ENCODE measurements at places on chromosomes 1 and 21.

DNA sequence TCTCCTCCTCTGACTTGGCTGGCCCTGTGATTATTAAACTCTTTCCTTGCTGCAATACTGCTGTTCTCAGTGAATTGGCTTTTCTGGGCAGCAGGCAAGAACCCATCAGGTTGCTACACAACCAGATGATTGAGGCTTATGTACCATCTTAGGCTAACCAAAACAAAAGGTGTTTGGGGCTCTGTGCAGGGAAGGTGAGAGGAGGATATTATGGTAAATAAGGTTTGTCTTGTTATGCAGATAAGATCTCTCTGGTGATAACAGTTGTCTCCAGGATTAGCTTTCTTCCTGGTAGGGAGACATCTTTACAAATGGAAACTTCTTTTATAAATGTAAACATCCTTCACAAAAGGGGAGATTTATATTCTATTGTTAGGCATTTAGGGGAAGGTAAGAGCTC is 44.5 kb upstream of the GORAB start:
- no peak for DNase-seq

DNA sequence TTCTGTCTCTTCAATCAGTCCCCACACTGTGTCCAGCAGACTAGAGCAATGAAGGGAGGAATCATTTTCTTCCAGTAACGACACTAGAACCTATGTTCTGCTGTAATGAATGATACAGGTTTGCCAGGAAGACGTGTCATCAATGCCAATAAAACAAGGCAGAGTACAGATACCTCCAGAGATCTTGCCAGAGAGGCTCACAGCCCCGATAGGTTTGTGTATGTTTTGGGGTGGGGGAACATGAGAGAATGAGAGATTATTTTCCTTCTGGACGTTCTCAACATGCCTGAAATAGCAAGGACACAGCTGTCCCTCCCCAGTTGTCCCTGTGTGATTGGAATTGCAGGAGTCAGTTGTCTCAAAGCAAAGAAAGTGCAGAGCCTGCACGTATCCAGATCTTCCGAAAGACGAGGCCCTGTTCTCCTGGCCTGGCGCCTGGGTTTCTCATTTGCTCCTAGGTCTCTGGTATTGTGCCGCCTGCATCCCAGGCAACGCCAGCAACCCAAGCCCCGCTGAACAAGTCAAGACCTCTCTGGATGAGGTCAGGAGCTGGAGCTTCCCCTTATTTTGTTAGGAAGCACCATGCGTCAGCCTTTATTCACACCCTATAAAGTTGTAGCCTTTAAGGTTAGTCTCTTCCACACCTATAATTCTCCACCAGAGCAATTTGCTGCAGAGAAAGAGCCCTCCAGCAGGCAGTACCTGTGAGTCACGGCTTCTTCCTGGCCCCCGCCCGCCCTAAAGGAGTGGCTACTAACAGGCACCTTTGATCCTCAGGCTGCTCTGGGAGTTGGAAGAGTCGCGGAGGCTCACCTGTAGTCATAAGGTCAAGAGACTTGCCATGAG is 130.5 kb downstream of the TOMM20 start:
- DNase-seq: peak; percentile 76

DNA sequence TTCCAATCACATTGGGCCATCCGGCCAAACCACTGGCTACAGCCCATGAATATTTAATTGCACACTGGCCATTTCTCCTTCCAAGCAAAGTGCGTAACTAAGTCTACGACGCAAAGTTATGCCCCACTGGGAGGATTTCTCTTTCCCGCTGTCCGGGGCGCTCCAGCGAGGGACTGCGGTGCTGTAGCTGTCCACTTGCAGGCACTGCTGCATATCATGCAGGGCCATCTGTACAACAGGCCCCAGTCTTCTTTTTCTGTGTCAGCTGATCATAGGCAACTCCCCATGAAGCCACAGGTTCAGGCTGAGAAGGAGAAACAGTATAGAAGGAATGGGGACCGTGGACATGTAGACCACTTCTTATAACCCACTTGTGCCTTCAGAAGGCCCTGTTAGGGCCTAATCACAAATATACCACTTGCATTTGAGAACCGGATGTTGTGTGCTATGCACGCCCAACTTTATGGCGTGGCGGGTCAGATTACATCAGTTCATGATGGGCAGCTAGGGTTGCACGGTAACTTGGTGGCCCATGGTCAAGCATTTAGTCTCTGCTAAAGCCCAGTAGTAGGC is 58.0 kb downstream of the ADSS2 start:
- no peak for DNase-seq

DNA sequence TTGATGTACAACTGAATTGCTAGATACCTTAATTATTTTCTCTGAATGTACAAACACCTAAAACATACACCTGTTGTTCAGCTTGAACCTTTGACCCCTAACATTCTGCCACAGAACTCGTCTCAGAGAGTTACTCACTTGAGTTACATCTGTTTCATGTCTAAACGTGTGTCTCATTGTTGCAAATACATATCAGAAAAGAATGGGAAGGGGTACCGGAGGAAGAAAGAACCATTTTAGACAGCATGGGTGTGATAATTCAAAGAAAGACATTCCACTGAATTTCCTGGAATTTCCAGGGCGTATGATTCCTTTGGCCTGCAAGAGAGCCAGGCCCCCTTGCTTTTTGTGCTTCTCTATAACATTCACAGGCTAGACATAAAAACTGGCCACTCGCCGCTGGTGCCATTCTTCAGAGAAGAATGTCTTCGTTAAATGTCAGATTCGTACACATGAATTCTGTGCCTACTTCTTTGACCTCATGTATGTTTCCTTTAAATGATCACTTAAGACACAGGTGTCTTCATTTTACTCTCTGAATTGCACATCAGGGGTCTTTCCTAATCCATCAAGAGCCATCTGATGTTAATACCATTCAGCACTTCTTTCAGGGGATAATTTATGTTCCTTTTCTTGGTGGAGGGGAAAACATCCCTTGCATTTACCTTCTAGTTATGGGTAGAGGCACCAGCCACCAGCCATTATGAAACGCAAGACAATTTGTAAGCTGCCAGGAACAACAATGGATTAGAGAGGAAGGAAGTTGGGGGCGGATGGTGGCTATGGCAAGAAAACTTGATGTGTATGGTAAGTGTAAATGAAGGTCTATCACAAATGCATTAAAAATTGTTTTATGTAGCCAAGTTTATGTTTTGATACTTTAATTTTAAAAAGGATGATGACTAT is 12.7 kb downstream of the ATF3 start:
- no peak for DNase-seq

DNA sequence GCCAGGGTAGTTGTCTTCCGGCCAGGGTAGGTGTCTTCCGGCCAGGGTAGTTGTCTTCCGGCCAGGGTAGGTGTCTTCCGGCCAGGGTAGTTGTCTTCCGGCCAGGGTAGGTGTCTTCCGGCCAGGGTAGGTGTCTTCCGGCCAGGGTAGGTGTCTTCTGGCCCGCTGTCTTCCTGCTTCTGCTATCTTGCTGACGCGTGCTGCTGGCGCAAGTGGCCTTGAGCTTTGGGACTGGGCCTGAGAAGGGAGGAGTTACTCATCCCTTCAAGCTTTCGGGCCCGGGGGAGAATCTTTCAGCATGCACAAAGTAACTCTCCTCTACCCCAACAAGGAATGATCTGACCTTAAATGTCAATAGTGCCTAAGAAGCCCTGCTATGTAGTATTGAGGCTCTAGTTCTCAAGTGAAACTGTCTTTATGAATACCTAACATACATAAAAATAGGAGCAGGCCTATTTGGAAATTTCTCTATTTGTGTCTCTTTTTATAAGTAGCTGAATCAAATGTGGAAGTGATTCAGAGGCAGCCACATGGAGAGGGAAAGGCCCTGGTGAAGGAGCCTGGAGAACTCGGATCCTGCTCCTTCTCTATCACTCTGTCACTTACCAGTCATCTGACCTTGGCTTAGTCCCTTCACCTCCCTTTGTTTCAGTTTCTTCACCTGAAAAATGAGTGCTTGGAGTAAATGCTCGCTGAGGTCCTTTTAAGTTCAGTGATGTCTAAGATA is 65.6 kb downstream of the RGL1 start:
- peak; percentile 85 for DNase-seq

DNA sequence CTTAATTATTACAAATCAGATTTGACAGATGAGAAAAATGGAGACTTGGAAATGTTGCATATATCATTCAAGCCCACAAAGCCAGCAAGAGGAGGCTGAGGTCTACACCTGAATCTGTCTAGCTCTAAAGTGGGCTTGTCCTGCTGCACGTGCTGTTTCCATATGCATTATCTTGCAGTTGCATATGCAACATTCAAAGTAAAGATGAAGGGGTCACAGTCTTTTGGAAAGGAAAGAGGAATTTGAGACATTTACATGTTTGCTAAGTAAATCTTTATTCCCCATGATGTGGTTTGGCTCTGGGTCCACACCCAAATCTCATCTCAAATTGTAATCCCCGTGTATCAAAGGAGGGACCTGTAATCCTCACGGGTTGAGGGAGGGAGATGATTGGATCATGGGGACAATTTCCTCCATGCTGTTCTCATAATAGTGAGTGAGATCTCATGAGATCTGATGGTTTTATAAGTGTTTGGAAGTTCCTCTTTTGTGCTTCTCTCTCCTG is 98.3 kb downstream of the BACH1 start:
- DNase-seq: no peak

- no peak for DNase-seq
These were observed 6.4 kb upstream of the PCBP3 start for GRCh38 chr21:45636951-45637646.

GRCh38 chr1:246108278-246108925 is 398.7 kb downstream of the SMYD3 start:
- no peak for DNase-seq

GRCh38 chr21:36163750-36164741 is 7.4 kb downstream of the DOP1B start:
- DNase-seq: no peak

DNA sequence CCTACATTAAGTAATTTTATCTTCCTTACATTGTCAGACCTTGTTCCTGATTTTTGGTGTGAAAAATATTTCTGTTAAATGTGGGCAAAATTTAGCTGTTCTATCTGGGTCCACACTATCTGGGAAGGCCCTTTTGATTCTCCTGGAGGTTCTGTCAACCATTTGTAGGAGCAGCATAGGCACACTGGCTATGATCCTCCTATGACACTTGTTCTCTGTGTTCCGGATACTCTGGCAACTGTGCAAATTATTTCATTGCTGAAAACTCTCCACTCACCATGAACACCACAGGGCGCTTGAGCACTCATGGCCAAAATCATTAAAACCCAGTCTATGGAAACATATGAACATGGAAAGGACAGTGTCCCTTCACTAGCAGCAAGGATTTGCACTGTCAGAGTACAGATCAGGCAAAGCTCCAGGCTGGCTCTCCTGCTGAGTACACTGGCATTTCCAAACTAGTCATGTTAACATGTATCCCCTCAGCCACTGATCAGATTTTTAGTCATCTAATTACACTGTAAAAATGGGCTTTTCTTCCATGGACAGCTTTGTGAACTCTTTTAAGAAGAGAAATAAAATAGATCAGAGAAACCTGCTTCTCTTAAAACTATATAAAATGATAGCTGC is 43.9 kb upstream of the SGIP1 start:
- no peak for DNase-seq

- DNase-seq: no peak
These were observed 84.4 kb downstream of the ADARB1 start for GRCh38 chr21:45158491-45159423.

DNA sequence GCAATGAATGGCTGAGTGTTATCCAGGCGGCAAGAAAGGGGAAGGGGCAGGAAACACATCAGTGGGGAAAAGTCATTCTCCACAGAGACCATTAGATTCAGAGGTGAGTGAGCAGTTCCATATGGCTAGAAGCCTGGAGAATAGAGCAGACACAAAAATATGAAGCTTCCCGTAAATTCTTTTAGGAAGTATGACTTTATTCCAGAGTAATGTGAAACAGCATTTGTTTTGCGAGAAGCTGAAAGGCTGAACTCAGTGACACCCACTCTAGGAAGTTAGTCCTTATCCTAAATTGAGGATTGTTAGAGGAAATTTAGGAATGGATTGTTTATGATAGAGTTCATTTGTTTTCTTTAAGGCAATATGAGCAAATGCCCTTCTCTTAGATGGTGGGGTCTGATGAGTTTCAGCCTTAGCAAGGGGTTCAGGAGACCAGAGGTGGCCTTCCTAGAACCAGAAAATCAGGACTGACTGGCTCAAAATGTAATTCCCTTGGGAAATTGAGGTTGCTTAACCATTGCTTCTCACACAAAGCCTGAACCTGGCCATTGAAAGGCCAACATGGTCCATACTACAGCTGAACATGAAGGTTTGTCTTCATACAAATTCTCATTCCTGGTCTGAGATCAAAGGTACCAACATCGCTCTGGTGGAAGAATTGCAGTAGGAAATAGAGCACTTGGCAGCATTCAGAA is 167.5 kb downstream of the TPR start:
- no peak for DNase-seq

GRCh38 chr1:245258271-245258920 is 103.6 kb downstream of the KIF26B start:
- no peak for DNase-seq

DNA sequence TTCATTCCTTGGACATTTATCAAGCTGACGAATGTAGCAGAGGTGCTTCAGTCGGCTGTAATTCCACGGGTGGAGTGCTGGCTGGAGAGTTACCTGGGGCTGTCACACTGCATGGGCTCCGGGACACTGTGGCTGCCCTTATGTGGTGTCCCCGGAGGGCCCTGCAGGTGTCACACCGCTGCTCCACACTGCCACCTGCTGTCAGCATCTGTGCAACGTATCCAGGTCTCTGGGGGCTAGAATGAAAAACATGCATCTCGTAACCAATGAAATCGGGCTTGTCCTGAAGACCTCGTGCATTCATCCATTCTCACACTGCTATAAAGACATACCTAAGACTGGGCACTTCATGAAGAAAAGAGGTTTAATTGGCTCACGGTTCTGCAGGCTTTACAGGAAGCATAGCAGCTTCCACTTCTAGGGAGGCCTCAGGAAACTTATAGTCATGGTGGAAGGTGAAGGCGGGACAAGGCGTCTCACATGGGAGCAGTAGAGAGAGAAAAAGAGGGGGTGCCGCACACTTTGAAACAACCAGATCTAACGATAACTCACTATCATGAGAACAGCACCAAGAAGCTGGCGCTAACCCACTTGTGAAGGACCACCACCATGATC is 46.7 kb upstream of the PCBP3 start:
- peak; percentile 69 for DNase-seq

GRCh38 chr1:22207511-22208267 is 64.8 kb upstream of the WNT4 start:
- peak; percentile 57 for DNase-seq

Measured in psoas muscle (tissue), 8 donors.